ENCODE measurements at places on chromosomes 4 and X.

DNA sequence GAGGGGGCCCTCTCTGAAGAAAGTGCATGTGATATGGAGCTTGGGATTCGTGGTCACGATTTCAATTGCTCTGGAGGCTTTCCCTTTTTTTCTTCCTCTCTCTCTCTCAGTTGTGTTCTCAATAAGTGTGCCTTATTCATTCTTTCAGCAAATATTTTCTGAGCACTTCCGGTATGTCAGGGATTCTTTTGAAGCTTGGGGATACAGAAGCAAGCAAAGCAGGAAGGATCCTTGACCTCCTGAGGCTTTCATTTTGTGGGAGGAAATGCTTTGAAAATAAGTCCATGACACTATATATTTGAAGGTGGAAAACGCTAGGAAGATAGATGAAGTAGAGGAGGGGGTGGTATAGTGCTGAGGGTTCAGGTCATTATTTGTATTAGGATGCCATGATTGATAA is 12.6 kb upstream of the GABRE start:
- no peak for DNase-seq

DNA sequence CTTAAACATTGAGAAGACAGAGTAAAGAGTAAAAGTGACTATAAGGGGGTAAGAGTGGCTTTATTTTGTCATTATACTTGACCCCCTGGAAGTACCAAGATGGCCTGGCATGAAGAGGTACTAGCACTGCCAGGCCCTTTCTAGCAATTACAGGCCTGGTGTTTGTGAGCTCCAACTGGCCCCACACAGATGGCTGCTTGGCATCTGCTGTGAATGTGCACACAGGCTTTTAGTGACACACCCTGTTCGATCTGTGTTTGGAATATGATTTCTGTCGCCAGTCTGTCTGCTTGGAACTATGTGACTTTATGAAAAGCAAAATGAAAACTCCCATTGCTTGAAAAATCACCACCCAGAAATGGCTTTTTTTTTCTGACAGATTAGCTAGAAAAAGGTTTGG is 123.3 kb downstream of the CLCN4 start:
- no peak for DNase-seq

DNA sequence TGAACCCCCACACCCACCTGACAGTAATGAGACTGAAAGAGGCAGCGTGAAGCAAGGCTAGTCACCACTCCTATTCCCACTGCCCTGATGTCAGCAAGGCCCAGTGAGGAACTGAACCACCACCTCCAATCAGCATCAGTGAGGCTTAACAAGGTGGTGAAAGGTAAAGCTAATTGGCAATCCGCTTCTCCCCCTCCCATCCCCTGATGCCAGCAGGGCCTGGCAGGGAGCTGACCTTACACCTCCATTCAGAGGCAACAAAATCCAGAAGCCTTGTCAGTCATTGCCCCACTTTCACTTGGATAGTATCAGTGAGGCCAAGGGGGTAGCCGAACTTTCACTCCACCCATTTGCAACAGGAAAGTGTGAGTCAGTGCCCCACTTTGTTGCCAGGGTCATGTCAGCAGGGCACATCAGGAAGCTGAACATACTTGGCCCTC is 60.8 kb downstream of the AWAT2 start:
- DNase-seq: no peak

- no peak for DNase-seq
Measured at GRCh38 chrX:3485727-3486126, 139.3 kb upstream of the MXRA5 start.

DNA sequence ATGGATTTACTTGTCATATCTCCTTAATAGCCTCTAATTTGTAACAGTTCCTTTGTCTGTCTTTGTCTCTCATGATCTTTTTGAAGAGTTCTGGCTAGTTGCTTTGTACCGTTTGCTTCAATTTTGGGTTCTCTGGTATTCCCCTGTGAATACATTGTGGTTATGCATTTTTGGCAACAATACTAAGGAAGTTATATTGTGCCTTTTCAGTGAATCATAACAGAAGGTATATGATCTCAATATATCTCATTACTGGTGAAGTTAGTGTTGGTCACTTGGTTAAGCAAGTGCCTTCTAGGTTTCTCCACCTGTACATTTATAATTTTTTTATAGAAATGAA is 48.6 kb downstream of the DCLK2 start:
- DNase-seq: no peak

- no peak for DNase-seq
Measured at GRCh38 chr4:116024954-116025708, 911.7 kb upstream of the NDST4 start.

GRCh38 chrX:67555578-67556203 is 11.9 kb downstream of the AR start:
- no peak for DNase-seq

DNA sequence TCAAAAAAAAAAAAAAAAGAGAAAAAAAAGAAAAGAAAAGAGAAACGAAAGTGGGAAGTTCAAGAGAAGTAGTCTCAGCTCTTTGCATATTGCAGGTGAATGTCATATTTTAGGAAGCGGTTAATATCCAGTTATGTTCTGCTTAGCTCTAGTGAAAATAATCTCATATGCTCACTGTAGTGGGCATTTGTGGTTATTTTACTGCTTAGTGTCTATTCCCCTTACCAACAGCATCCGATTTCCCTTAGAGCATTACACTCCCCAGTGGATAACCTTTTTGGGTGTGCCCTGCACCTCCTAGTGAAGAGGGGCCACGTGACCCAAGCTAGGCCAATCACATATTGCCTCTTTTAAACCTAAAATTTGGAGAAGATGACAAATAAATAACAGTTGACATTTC is 111.2 kb upstream of the ZNF827 start:
- DNase-seq: peak; percentile 79

DNA sequence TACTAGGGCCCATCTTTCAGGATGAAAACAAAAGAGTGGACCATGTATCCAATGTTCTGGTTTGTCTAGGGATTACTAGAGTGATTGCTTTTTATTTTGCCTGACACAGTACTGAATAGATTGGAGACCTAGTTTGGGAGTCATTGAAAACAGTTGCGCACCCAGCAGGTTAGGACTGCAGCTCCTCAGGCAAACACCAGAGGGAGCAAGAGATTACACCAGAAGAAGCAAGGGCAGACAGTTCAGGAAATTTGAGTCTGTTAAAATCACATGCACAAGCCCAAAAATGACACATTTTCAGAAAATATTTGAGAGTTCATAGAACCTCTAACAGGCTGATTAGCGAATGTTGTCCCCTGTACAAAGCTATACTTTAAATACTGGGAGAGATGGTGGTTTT is 55.6 kb downstream of the CYLC1 start:
- no peak for DNase-seq

DNA sequence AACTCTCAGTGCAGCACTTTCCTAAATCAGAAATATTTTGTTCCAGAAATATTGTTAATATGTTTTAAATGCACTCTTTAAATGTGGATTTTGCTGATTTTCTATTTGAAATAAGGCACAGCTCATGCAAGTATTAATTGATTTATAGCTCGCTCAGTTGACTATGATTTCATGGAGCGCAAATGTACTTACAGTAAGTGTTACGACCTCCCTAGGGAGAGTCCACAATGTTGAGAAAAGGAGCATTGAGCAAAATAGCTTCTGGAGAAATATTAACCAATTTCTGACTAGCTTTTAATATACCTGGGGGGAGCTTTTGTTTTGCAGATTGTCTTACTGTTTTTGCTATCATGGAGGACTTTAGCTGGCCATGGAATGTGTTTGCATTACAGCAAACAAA is 1687.5 kb downstream of the STIM2 start:
- DNase-seq: no peak

DNA sequence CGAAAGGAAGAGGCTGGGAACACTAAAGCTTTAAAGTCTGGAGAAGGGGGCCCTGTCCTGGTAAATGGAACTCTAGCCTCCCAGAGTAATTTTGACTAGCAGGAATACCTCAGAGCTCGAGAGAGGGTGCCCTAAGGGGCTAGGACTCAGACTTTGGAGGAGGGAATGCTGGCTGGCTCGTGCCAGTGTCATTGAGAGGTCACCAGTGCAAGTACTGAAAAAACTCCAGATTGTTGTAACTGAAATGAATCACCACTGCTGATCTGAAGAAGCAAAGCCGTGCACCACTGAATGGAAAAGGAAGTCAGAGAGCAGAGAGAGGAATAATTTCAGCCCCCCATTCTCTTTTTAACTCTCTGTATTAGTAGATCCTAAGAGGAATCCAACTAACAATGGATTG is 690.2 kb downstream of the FAT4 start:
- no peak for DNase-seq

- DNase-seq: no peak
Measured at GRCh38 chr4:26268246-26268645, 52.6 kb upstream of the RBPJ start.

- no peak for DNase-seq
Measured at GRCh38 chr4:182653596-182653995, 263.6 kb downstream of the DCTD start.

GRCh38 chr4:75110061-75110460 is 177.1 kb downstream of the PARM1 start:
- DNase-seq: no peak

GRCh38 chr4:103008875-103009729 is 10.4 kb downstream of the SLC9B1 start:
- peak; percentile 33 for DNase-seq

DNA sequence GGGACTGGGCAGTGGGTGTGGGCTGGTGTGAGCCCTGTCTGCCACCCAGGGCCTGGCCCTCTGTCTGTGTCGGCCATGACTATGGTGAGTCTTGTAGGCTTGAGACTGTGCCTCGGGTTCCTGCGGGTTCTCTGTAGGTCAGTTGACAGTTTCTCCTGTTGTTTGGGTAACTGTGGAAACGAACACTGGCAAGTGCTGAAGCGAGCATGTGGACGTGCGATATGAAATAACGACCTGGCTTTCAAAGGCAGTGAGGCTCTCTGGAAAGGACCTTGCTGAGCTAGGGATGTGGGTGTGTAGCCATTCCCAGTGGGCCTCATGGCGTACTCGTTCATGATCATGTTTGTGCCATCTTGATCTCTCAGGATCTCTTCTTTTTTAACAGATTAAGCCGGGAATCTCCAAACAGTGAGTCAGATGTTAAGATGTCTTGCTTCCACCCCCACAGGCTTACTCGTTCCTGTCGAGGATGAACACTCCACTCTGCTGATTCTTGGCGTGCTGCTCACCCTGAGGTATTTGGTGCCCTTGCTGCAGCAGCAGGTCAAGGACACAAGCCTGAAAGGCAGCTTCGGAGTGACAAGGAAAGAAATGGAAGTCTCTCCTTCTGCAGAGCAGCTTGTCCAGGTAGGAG is 41.3 kb downstream of the HTT start:
- no peak for DNase-seq

GRCh38 chr4:71872767-71873415 is 89.0 kb upstream of the GC start:
- no peak for DNase-seq

DNA sequence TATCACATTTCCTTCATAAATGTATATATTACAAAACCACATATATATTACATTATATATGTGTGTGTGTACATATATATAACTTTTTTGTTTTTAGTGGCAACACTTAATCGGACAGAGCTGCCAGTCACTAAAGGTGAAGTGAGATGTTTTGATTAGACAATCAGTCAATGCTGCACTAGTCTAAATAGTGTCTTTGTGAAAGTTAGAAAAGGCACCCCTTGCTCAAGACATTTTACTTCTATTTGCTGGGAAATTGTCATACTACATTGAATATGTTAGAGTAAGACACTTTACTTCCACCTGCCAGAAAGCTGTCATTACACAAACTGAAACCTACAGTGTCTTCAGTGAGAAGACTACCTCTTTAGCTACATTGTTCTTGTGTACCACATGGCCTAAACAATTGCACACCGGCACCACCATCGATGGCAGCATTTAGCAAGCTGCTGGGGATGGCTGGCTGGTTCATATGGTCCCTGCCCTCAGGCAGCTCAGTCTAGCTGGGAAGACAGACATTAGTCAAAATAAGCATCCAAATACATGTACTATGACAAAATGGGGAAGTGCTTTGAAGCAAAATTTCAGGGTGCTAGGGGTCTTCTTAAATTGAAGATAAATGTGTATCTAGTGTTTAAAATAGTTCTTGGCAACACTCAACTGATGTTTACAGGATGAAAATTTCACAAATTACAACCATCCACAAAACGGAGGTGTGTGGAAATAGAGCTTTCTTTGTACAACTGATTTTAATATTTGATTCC is 148.1 kb upstream of the GATB start:
- DNase-seq: no peak

DNA sequence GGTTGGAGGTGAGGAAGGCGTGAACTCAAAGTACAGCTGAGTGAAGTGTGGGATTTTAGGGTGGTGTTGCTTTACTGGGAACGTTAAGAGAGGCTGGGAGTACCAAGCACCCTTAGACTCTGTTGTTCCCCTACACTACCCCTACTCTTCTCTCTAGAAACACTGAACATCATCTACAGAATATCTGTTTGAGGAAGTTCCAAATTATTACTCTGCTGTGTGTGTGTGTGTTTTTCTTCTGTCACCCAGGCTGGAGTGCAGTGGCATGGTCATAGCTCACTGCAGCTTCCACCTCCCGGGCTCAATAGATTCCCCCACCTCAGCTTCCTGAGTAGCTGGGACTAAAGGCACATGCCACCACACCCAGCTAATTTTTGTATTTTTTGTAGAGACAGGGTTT is 76.7 kb upstream of the AP1S2 start:
- no peak for DNase-seq

GRCh38 chr4:140244328-140244727 is 90.3 kb upstream of the MAML3 start:
- no peak for DNase-seq

- no peak for DNase-seq
Measured at GRCh38 chr4:988726-989721, 2.2 kb downstream of the IDUA start.

- DNase-seq: peak; percentile 63
Measured at GRCh38 chr4:51895816-51896408, 53.0 kb downstream of the DCUN1D4 start.

- no peak for DNase-seq
Measured at GRCh38 chr4:147345662-147346061, 135.2 kb upstream of the EDNRA start.

DNA sequence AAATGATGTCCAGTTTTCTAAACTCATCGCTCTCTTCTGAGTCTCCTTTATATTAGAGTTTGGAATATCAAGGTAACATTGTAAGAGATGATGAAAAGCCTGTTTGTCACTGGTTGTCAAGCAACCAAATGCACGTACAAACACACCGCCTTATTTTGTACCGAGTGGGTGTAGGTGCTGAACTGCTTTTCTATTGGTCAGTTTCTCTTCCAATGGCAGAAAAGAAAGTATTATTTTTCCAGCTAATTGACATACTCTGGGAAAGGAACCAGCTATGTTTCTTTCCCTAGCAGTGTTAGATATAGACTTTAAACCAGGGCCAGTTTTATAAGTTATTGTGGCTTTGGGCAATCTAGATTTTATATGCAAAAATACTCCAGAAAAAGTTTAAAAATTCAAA is 6.6 kb upstream of the PPM1K start:
- DNase-seq: no peak

DNA sequence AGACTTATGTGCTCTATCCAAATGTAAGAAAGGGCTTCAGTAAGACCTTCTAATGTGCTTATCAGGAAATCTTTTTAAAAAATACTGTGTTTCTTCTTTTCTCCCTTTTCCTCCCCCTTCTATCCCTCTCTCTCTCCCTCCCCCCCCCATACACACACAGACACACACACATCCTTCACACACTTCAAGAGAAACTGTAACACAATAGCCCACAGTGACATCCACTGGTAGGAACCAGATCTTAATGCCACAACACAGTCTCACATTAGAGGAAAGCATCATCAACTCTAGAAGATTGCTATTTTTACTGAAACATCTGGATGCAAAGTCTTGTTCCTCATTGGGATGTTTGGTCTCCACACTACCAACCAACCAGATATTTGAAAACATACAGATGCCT is 4.6 kb downstream of the PCDH19 start:
- DNase-seq: no peak

GRCh38 chr4:166077782-166078181 is 204.7 kb downstream of the TLL1 start:
- DNase-seq: no peak

GRCh38 chrX:17680732-17681413 is 56.4 kb upstream of the SCML1 start:
- DNase-seq: no peak

All from germinal center (tissue), 1 donor.